Activated T-helper 1 cell treated with anti-CD3 and anti-CD28 coated beads, Interleukin-2, amount 50 U/mL, for 16 hours (primary cell): ENCODE measurements at places on chromosomes 2 and 18.

GRCh38 chr2:190802626-190803209, 77.9 kb upstream of the GLS start:
- DNase-seq: no peak

GRCh38 chr18:49041435-49042245, 90.9 kb upstream of the SMAD7 start:
- DNase-seq: peak; percentile 37

DNA sequence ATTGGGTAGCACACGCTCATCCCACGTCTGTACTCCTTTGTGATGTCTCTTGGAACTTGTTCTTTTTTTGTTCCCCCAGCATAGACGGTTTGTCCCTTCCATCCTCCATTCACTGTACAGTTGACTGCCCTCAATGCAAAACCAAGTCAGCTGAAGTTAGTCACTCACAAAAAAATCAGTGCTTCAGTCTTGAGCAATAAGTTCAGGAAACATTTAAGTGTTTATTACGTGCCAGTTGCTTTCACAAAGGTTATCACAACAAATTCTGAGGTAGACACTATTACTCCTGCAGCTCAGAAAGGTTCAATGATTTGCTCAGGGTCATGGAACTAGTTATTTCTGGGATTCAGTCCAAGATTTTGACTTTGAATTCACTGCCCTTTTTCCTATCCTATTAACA, 102.2 kb downstream of the PDE1A start:
- DNase-seq: no peak

DNA sequence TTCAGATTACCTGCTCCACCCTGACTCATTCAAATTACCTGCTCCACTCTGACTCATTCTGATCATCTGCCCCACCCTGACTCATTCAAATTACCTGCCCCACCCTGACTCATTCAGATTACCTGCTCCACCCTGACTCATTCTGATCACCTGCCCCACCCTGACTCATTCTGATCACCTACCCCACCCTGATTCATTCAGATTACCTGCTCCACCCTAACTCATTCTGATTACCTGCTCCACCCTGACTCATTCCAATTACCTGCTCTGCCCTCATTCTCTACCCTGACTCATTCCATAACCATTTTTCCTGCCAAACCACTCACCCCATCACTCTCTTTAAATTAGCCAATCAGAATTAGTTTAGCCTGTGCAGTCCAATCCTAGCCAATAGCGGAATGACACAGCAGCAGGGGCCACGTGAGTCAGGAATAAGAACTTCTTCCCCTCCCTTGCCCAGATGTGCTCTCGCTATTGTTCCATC, 26.2 kb downstream of the CFAP53 start:
- no peak for DNase-seq

DNA sequence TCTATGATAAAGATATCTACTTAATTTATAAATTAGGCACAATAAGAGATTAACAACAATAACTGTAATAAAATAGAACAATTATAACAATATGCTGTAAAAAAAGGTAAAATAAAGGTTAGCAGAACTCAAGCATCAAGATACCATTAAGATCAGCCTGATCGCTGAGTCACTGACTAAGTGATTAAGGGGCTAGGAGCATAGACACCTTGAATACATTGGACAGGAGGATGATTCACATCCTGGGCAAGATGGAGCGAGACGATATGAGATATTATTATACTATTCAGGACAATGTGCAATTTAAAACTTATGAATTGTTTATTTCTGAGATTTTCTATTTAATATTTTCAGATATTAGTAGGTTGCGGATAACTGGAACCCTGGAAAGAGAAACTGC, 1277.8 kb upstream of the ZEB2 start:
- DNase-seq: no peak

DNA sequence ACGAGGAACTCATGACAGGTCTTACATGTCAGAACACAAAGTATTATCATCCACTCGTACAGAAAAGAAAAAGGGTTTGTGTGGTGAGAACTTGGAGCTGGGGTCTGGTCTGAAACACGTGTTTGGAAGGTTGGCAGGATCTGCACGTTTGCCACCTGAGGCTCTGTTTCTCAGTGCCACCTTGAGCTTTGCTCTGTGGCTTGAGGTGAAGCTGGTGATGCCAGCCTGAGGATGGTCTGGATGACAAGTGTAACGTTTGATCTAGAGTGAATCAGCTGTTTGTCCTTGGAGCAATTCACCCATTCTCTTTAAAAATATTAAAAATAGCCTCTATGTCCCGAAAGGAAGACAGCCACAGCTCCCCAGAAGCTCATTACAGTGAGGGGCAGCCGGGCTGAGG, 45.4 kb upstream of the KLF11 start:
- DNase-seq: no peak

GRCh38 chr2:191382801-191383200, 137.6 kb downstream of the MYO1B start:
- no peak for DNase-seq

- DNase-seq: no peak
Measured at GRCh38 chr18:36890598-36890997, 61.7 kb downstream of the KIAA1328 start.

- DNase-seq: no peak
Measured at GRCh38 chr2:214560618-214561190, 149.8 kb downstream of the VWC2L start.

DNA sequence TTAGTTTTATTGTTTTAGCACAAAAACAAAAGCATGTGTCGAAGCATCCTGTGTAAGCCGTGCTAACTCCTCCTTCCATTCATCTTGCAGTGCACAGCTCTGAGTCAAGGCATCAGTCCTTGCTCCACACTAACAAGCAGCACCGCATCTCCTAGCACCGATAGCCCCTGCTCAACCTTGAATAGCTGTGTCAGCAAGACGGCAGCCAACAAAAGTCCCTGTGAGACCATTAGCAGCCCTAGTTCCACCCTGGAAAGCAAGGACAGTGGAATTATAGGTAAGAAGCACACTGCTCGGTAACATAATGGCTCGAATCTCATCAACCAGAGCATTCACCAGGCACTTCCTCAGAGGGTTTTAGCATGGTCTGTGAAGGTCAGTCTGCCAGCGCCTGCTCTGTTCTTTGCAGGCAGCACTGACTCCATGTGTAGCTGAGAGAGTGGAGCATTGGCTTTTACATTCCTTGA, 136.2 kb downstream of the WDSUB1 start:
- DNase-seq: no peak

DNA sequence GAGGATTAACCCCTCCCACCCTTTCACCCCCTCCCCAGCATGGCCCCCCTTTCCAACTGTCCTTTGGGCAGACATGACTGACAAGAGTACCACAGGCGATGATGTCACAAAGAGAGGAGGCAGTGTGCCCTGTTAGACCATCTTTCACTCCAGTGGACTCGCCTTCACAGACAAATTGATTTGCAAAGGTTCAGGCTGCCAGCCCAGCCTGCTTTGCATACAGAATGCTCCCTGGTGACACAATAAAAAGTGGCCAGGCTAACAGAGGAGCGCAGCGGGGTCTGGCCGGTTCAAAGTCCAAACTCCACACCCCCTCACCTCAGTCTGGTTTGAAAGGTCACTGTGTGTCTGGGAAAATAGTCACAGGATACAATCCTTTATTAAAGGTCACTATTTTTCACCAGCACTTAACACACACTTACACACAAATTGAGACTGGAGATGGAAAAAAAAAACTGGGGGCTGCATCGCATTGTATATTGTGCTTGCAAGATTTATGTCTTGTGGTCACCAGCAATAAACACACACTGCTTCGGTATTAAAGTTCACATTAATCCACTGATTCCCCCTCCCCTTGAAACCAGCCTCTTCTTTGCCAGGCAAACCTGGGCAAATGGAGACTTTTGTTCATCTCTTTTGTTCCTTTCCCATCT, 236.9 kb downstream of the BCL11A start:
- no peak for DNase-seq
